ENCODE measurements at places on chromosomes 5 and 9. TPM values are rescaled to one million over a fixed set of nuclear protein-coding genes. Genes with fewer than 3 reads are reported as not detected.

The FBN2 gene
- 236 TPM for total RNA-seq

The ACO1 gene
- 31.4 TPM for total RNA-seq

The IFNK gene
- not detected for total RNA-seq

The PTPN3 gene
- total RNA-seq = 6.3 TPM

The STPG3 gene
- total RNA-seq = not detected

The QRFP gene
- total RNA-seq = not detected

The ZNF879 gene
- 1.3 TPM for total RNA-seq

The INSL4 gene
- total RNA-seq = not detected

The BARX1 gene
- not detected for total RNA-seq

The SLC6A3 gene
- total RNA-seq = not detected

The RANBP3L gene
- not detected for total RNA-seq

The SLC34A3 gene
- not detected for total RNA-seq

The AFAP1L1 gene
- total RNA-seq = 4.8 TPM

The FGFR4 gene
- total RNA-seq = 1.5 TPM

The RELL2 gene
- total RNA-seq = 12.5 TPM

The GPR151 gene
- not detected for total RNA-seq

The SKP2 gene
- 21.7 TPM for total RNA-seq

The PLEKHG4B gene
- total RNA-seq = not detected

The ORM1 gene
- not detected for total RNA-seq

The PRR7 gene
- 15.0 TPM for total RNA-seq

The SHROOM1 gene
- 22.7 TPM for total RNA-seq

The PCDHGA4 gene
- 0.26 TPM for total RNA-seq

The SLCO6A1 gene
- total RNA-seq = not detected

The PCDHB3 gene
- 0.42 TPM for total RNA-seq

The CRB2 gene
- not detected for total RNA-seq

The C5orf34 gene
- 3.9 TPM for total RNA-seq

The FOXD4L6 gene
- 0.69 TPM for total RNA-seq

The IL7R gene
- 0.44 TPM for total RNA-seq

The GLDC gene
- total RNA-seq = 2.9 TPM

The TAS2R1 gene
- not detected for total RNA-seq

The BARHL1 gene
- not detected for total RNA-seq

The SEPTIN8 gene
- total RNA-seq = 53.1 TPM
